ENCODE measurements at places on chromosomes 4 and X. TPM values are rescaled to one million over a fixed set of nuclear protein-coding genes. Genes with fewer than 3 reads are reported as not detected.

The SYNPO2 gene
- 48.1 TPM for total RNA-seq

The BRS3 gene
- not detected for total RNA-seq

The CSAG3 gene
- not detected for total RNA-seq

The ZMAT1 gene
- 0.23 TPM for total RNA-seq

The CLNK gene
- total RNA-seq, result not detected

The NUDT11 gene
- 10.7 TPM for total RNA-seq

The UGT2B15 gene
- not detected for total RNA-seq

The ASB9 gene
- total RNA-seq, result 1.2 TPM

The LRP2BP gene
- 0.89 TPM for total RNA-seq
